ENCODE measurements at places on chromosomes 1 and 21.

DNA sequence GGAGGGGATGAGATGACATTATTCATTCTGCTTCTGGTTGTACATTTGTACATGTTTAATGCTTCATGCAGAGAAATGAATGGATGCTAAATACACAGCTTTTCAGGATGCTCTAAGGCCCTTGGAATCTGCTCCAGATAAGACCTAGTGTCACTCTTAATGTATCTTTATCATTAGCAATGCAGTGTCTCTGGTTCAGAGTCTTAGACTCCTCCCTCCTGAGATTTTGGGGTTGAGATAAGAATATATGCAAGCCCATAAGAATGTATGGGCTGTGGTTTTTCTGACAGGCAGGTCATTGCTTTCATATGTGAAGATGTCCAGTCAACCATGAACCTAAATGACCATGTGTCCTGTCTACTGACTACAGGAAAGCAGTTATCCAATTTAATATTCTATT lies 415.5 kb downstream of the RPS6KC1 start:
- DNase-seq = no peak

GRCh38 chr1:226388131-226388530 lies 19.8 kb downstream of the PARP1 start:
- DNase-seq = no peak

DNA sequence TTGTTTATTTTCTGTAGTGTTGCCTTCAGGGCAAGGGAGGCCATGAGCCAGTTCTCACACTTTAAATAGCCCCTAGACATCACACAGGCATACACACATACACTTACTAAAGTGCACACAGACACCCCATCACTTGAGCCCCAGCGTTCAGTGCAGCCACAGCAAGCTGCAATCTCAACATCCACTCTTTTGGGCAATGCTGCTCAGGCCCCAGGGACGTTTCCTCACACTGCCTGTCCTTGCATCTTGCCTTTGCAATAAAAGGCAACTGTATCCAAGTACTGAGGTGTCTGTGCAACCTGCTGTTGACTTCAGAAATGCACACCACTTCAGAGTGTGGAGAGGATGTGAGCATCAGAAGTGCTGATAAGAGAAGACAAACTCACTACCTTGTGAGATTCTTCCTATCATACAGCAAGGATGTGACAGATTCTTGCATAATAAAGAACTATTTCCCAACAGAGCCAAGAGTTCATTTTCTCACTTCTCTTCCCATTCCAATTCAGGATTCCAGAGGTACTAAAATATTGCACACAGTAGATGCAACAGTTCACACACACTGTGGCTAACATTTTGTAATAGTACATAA lies 36.2 kb downstream of the IRF2BP2 start:
- DNase-seq = no peak

- no peak for DNase-seq
These were observed 20.2 kb upstream of the SLC19A1 start for GRCh38 chr21:45562402-45562801.

DNA sequence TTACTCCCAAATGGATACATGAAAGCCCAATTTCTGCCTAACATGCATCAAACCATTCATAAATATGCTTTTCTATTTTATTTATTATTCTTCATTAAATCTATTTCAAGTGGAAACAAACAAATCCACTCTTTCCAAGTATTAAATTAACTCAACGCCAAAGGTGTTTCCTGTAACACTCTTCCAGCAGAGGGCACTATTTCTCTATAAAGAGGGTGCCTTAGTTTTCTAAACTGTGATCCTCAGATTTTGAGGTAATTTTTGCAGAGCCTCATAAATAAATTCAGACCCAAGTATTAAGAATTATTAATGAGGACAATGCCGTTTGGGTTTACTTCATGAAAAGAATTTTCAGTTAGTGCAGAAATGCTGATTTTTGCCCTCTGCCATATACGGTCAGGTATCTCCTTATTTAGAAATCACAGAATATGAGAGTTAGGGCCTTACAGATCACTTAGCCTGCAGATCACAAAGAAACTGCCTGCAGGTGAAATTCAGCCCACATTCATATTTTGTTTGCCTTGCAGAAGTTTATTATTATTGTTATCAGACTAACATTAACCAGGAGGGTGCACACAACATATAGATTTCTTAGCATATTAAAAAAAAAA lies 40.1 kb upstream of the MYSM1 start:
- DNase-seq = peak; percentile 81

DNA sequence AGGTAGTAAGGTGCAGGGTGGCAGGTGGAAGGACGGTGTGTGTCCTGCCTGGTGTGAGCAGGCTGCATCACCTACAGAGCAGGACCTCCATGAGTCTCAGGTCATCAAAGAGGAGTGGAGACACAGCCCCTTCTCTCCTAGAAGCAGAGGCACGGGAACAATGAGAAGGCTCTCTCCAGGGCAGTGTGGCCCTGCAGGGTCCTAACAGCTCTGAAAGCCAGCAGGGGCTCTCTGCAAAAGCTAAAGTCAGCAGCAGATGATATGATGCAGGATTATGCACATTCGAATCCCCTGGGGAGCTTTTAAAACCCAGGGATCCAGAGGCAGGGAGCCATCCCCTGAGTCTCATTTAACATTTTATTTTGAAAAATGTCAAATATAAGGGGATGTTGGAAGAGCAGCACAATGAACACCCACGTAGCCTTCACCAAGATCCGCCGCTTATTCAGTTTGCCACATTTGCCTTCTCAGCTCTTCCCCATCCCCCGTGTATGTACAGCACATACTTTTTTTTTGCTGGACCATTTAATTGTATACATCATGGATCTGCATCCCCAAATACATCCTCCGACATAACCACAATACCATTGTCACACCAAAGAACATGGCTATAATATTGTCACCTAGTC lies 88.1 kb downstream of the CNIH3 start:
- no peak for DNase-seq

DNA sequence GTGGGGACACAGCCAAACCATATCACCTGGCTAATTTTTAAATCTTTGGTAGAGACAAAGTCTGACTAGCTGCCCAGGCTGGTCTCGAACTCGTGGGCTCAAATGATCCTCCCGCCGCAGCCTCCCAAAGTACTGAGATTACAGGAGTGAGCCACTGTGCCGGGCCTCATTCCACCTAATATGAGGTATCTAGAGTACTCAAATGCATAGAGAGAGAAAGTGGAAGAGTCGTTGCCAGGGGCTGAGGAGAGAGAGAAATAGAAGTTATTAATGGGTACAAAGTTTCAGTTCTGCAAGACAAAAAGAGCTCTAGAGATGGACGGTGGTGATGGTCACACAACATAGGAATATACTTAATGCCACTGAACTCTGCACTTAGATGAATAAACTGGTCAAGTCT lies 119.6 kb downstream of the TOMM20 start:
- no peak for DNase-seq

- DNase-seq = no peak
These were observed 40.9 kb downstream of the LRP8 start for GRCh38 chr1:53286955-53287354.

DNA sequence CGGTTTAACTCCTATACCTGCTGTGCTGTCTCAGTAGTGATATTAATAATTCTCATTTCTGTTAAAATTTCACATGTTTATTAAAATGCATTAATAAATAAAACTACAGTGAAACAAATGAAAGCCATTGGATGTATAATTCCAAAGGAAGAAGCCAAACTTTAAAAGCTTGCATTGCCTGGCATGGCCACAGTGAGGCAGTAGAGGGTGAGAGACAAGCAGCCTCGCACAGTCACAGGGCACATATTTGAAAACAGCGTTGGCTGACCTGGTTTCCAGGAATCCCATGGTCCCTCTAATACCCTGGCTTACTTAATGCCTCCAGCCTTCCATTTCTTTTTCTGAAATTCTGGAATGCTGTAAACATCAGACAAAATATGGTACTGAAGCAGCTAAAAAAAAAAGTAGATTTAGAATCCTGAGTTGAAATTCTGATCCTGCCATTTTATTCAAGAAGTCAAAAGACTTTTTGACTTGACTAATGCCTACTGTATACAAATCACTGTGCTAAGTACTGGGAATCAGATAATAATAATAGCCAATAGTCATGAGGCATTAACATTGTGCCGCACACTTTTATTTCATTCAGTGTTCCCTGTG lies 6.7 kb upstream of the RNASEL start:
- DNase-seq = peak; percentile 61

GRCh38 chr1:55334797-55335196 lies 119.6 kb upstream of the USP24 start:
- DNase-seq = no peak

DNA sequence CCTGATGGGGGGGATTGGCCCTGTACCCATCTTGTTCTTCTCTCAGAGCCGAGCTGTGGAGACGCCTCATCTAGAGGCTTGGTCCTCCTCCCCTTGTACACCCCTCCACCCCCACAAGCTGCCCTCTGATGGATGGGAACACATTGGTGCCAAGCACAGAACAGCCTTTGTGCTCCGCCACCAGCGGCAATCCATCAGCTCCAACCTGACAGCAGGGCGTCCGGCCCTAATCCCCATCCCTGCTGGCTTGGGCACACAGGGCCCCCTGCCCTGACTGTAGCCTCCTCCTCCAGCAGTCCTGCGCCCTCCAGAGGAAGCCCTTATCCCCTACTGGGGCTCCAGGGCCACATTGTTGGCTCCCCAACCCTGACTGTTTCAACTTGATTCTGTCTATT lies 3.8 kb upstream of the MYOG start:
- DNase-seq = no peak

- DNase-seq = peak; percentile 49
These were observed 6.8 kb downstream of the XKR8 start for GRCh38 chr1:27966402-27967105.

- DNase-seq = no peak
These were observed 18.4 kb upstream of the LY9 start for GRCh38 chr1:160777486-160778089.

GRCh38 chr1:62271948-62272728 lies 47.1 kb downstream of the KANK4 start:
- DNase-seq = no peak

- DNase-seq = no peak
These were observed 651.6 kb downstream of the PLPP3 start for GRCh38 chr1:55927702-55928290.

DNA sequence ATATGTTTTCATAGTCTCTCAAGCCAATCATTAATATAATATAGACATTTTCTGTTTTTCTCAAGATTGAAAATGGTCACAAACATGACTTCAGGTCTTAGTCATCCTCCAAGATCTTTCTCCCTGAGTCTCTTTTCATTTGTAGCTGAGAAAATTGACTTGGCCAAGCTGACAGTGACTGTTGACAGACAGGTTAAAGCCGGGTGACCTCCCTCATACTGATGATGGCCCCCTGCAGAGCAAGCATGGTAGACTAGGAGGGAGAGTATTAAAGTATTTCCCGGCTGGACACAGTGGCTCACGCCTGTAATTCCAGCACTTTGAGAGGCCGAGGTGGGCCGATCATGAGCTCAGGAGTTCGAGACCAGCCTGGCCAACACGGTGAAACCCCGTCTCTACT lies 6.8 kb upstream of the KIAA1614 start:
- DNase-seq = no peak

DNA sequence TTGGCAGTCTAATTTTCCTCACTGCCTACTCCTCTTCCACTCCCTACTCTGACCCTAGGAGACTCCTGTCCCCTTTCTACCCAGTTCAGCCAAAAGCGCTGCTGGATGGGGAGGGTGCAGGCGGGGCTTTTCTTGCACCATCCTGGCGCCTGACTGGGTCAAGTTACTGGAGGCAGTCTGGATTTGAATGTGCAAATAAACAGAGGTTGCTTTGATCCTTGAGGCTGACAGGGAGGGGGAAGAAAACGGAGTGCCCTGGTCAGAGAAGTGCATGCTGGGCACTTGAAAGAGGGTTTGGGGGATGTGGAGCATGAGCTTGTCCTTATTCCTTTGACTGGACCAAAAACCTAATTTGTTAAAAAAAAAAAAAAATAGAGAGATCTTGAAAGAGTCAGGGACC lies 76.8 kb upstream of the SOX13 start:
- DNase-seq = no peak

GRCh38 chr1:6445062-6445763 lies 20.6 kb downstream of the ESPN start:
- DNase-seq = peak; percentile 37

- DNase-seq = no peak
These were observed 60.8 kb downstream of the MRPL37 start for GRCh38 chr1:54260810-54261209.

GRCh38 chr1:182917378-182917777 lies 35.6 kb downstream of the SHCBP1L start:
- DNase-seq = peak; percentile 16

GRCh38 chr1:94408104-94408830 lies 9.9 kb upstream of the ABCD3 start:
- no peak for DNase-seq

DNA sequence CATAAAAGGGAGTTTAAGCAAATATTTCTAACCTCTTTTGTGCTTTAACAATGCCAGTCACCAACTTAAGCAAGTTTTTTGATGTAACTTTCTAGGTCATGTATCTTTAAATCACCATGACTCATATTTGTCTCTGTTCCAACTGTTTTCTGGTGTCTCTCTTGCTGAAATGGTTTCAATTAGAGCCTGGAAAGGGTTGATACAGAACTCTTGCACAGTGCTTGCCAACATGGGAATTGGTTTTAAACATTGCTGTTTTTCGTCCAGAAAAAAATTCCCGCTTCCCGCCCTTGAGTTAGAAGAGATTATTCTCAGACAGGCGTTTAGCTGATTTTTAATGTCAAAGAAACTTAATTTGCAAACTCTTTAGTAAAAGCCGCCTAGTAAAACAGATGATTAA lies 46.4 kb upstream of the SLC22A15 start:
- peak; percentile 81 for DNase-seq

GRCh38 chr1:61727544-61727943 lies 2.6 kb upstream of the TM2D1 start:
- DNase-seq = no peak

DNA sequence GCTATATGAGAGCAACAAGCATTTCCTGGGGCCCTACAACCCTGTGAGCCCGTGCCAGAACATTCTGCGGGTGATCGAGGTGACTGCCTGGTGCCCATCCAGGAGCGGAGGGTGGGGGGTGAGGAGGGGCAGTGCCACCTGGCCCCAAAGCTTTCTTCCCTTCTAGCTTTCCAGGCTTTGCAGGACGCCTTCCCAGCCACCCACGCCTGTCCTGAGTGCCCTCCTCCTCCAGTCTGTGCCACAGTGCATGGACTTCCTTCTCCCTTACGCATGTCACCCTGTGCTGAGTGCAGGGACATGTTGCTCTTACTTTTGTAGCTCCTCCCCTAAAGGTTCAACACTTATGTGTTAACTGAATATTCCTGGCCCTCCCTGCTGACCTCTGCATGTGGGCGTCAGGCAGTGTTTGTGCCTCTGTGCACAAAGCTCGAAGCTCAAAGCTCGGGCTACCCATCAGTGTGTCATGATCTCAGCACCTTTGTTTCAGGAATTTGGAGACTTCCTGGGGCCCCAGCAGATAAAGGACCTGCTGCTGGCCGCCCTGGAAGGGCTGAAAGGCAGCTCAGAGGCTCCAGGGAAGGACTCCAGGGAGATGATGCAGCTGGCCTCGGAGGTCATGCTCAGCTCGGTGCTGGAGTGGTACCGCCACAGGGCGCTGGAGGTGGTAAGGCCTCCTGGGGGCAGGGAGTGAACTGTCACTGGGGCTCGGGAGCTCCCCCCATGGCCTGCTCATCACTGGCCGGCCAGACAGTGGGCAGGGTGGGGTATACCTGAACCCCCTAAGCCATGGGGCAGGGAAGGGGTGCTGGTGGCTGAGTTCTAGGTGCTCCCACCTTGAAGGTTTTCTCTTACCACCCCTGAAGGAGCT lies 36.7 kb upstream of the TTC4 start:
- DNase-seq = no peak

- DNase-seq = no peak
These were observed 328.1 kb upstream of the LYPLAL1 start for GRCh38 chr1:218845589-218845988.

GRCh38 chr1:157000686-157001085 lies 44.9 kb downstream of the ARHGEF11 start:
- peak; percentile 52 for DNase-seq
